ENCODE measurements at places on chromosomes 4 and X.
A peak's percentile ranks its signal among the peaks of the same experiment; 100 is the strongest.

DNA sequence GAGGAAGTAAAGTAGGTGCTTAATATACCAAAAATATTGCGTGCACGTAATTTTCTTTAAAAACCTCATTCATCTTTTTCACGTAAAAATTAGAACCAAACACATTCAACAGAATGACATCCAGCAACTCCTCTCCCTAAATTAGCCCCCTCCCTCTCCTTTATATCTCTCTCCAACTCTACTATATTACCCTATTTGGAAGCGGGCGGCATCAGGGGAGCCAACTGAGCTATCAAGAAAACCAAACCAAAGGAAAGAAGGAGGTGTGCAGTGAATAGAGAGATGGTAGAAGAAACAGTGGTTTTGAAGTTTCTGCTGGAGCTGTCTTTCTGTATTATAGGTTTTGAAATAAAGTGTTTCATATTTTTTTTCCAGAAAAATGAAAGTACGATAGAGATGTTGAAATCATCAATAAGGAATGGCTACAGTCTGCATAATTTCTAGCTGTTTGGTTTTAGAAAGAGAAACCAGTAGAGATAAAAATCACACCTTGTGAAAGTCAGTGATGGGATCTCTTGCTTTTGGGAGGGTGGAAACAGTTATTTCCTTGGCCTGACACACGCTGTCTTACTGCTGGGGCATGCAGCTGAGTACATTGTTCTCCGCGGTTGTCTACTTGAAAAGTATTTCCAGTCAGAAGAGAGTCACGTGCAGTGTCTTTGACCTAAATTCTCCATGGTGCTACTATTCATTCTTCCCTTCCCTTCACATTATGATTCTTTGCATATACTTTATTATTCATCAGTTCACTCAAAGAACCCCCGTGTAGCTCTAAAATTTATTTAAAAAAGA lies 94.1 kb upstream of the WDR17 start:
- no peak for DNase-seq

DNA sequence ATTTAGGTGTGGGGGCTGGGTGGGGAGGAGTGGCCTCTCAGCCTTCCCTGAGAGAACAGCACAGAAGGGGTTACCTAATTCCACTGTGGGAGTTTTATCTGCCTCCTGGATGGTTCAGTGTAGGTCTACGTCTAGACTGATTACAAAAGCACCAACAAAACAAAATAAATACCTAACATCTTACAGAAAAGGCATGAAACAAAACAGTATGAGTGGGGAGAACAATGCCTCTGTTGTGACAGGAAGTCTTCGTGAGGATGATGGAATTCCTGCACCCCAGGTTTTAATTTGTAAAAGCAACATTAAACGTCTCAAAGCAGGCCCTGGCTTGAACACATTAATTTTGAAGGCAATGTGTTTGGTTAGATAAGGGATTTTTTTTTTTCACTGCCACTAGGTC lies 112.1 kb upstream of the GPC4 start:
- no peak for DNase-seq

DNA sequence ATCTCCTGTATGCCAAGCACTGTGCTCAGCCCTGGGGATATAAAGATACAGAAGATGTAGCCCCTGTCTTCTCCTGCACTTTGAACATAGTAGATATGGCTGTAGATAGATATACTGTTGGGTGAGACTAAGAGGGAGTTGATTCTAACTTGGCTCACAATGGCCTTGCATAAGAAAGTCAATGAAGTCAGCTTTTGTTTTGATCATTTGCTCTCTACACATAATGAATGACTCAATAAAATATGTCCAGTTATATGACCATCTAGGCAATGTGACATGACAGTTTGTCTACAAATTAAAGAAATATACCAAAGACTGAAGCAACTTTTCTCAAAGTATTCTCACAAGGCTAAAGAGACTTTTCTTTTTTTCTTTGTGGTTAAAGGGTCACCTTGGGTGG lies 147.6 kb upstream of the DIPK2B start:
- DNase-seq = no peak

DNA sequence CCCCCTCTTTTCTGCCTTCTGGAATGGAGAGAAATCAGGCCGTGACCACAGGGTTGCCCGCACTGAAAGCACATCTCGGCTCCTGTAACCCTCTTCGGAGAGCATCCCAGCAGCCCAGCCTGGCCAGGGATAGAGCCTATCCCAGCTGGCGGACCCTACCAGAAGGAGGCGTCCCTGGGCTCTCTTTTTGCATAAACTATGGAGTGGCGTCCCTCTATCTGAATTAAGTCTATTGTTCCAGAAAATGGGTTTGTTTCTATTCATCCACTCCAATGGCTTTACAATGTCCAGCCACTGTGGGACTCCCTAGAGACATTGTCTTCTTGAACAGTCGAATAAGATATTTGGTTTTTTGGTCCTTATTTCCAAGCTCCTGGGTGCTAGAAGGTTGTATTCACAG lies 689 bp upstream of the NHSL2 start:
- DNase-seq = peak; percentile 82

GRCh38 chr4:161936625-161937550 lies 226.9 kb downstream of the FSTL5 start:
- no peak for DNase-seq

DNA sequence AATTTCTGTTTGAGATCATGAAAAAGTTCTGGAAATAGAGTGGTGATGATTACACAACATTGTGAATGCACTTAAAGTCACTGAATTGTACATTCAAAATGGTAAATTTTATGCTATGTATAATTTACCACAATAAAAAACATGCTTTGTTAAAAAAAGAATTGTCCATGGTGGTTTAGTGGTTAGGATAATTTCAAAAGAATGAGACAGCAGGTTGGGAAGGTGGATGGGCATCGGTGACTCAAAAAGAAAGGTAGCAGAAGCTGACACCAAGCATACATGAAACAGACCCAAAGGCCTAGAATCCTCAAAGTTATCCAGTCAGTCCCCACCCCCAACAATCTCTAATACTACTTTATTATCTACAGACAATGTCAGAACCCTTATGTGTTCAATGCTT lies 91.1 kb downstream of the MSN start:
- DNase-seq = no peak

GRCh38 chr4:135838889-135839288 lies 1637.3 kb upstream of the PABPC4L start:
- DNase-seq = peak; percentile 5

- DNase-seq = no peak
Observed at GRCh38 chr4:4880492-4880891, 21.0 kb downstream of the MSX1 start.

DNA sequence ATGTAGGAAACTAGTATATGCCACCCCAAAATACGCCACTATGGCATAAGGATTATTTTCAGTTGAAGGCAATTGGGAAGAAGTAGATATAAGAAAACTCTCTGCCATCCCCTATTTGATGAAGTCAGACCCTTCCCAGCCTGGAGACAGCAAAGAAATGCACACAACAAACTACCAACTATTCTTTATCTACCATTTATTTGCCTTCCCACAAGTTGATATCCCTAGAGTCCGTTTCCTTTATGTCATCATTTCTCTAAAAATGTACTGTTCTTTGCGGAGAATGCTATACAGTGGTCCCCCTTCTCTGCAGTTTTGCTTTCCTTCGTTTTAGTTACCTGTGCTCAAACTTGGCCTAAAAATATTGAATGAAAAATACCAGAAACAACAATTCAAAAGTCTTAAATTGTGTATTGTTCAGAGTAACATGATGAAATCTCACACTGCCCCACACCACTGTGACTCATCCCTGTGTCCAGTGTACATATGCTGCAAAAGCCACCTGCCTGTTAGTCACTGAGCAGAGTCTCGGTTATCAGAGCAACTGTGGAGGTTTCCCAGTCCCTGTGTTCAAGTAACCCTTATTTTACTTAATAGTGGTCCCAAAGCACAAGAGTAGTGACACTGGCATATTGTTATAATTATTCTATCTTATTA lies 152.3 kb downstream of the WDFY3 start:
- no peak for DNase-seq

DNA sequence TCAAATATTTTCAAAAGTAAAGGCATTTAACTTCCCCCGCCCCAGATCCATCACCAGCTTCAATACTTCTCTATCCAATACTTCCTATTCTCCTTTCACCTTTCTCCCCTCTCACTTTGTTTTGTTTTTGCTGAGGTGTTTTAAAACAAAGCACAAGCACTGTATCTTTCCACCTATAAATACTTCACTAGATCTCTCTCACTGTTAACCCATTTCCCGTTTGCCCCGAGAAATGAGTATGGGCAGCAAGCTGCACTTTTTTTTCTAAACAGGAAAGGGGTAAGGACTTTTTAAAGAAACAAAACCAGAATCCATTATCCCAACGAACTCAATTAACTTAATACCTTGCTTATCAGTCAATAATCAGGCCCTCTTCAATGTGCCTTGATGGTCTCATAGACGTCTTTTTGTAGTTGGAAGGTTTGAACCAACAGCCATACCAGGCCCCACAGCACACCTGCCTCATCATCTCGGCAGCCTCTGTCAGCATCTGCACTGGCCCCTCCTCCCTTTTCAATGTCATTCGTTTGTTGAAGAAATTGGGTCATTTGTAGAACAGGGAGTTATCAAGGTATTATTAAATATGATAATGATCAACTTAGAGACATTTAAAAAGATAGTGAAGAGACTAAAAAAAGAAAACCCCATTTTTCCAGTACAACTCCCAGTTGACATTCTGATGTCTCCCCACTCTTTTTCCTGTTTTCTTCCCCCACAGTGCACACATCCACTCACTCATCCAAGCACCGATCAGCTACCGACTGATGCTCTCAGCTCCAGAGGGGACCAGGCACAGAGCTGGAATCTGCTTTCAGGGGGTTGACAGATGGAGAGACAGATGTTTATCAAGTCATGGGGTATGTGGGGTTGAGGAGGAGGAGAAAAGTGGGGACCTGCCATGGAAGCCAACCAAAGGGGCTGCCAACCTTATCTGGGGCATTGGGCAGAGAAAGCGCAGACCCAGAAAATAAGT lies 25.8 kb downstream of the CRMP1 start:
- DNase-seq = no peak

DNA sequence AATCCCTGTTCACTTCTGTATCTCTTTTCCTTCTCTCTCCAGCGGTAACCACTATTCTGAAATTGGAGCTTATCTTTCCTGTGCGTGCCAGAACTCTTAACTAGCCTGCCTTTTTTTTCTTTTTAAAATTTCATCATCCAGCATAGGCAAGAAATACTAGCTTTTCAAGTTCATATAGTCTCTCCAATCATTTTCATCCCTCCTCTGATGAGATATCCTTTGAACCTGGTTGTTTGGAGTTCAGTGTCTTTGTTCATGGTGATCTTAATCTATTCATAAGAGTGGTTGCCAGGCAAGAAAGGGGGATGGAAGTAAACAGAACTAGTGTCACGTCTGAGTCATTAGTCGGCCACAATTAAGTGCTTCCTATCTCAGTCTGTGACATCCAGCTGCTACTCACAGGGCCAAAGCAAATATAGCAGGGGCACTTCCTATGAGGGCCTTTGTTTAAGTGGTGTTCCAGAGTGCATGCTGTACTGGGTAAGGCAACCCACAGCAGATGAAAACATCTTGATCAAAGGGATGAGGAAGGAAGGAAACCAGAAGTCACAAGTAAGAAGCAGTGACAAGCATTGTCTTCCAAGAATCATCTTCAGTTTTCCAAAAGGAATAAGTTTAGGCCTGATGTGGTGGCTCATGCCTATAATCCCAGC lies 56.4 kb upstream of the XIAP start:
- peak; percentile 59 for DNase-seq

- no peak for DNase-seq
Observed at GRCh38 chr4:31702326-31702725, 982.2 kb downstream of the PCDH7 start.

- DNase-seq = peak; percentile 57
Observed at GRCh38 chrX:16897445-16897844, 27.3 kb upstream of the RBBP7 start.

- DNase-seq = no peak
Observed at GRCh38 chr4:30450474-30450873, 269.7 kb upstream of the PCDH7 start.

DNA sequence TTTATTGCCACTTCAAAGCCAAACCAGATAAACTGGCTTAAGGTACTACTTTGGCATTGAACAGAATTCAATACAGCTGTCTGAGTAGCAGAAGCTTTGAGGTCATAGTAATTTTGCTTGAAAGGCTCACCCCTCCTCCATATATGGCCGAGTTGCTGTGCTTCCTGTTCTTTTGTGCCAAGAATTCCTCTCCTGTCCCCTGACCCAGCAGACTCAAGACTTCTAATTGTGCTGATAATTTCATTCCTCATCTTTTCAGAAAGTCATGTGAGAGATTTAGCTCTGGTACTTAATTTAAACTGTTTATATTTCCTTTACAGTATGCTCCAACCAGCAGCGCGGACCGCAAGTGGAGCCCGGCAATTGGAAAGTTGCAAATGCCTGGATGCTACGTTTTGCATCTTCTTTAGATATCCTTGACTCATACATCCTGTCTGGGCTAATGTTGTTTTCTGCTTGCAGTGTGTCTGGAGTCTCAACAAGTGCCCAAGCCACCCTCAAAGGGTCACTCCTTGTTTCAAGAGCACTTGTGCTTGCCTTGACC lies 373.4 kb downstream of the PDGFC start:
- DNase-seq = peak; percentile 38

GRCh38 chrX:152915541-152916241 lies 17.8 kb downstream of the ZNF185 start:
- peak; percentile 88 for DNase-seq

- DNase-seq = no peak
Observed at GRCh38 chr4:155678011-155678410, 11.4 kb downstream of the GUCY1A1 start.

DNA sequence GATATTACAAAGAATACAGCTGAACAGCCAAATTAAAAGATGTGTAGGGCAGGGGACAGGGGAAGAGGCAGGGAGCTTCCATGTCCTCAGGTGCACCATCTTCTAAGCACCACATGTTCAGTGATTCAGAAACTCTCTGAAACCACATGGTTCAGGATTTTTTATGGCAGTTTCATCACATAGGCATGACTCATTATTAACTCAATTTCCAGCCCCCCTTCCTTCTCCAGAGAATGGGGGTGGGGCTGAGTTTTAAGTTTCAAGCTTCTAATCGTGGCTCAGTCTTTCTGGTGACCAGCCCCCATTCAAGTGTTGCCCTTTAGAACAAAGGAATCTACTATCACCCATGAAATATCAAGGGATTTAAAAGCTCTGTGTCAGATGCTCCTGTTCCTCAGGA lies 317.8 kb upstream of the GALNT7 start:
- DNase-seq = no peak

DNA sequence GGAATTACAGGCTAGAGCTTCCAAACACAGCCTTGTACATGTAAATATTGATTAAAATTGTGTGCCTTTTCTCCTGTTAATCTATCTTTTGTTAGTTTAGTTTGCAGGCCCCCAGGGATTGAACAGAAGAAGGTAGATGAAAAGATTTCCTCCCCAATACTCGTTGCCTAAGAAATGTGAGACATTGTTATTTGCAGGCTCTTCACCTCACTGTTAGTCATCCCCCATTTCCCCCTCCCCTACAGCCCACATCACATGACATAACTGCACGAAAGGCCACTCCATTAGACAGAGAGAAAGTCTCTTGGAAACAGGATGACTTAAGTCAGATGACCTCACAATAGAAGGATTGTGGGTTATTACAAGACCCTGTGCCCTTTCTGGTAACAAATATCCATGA lies 13.3 kb upstream of the MID1 start:
- no peak for DNase-seq
